ENCODE measurements at places on chromosomes 4 and X. TPM values are rescaled to one million over a fixed set of nuclear protein-coding genes. Genes with fewer than 3 reads are reported as not detected.

Gene MTNR1A
- total RNA-seq, result 0.50 TPM

Gene IL9R
- 0.13 TPM for total RNA-seq

Gene HERC6
- 2.5 TPM for total RNA-seq

Gene SH2D1A
- not detected for total RNA-seq

Gene SRPX2
- total RNA-seq, result 2.6 TPM

Gene ASB5
- total RNA-seq, result 0.03 TPM

Gene TEX13B
- not detected for total RNA-seq

Gene COX7B2
- not detected for total RNA-seq

Gene IQCM
- not detected for total RNA-seq

Gene USP17L21
- total RNA-seq, result not detected

Gene RNF150
- 0.26 TPM for total RNA-seq

Gene F11
- not detected for total RNA-seq

Gene NPY2R
- total RNA-seq, result 0.02 TPM

Gene AWAT2
- not detected for total RNA-seq

Gene PAGE2B
- total RNA-seq, result not detected

Gene AASDH
- total RNA-seq, result 2.9 TPM

Gene ATRX
- 13.9 TPM for total RNA-seq

Gene TMSB15A
- total RNA-seq, result 0.81 TPM

Gene NR3C2
- total RNA-seq, result 0.01 TPM

Gene HOPX
- not detected for total RNA-seq

Gene ATP11C
- 11.2 TPM for total RNA-seq

Gene NXF2
- total RNA-seq, result not detected

Gene PDK3
- 5.2 TPM for total RNA-seq

Gene DNAJB14
- 22.0 TPM for total RNA-seq

Measured in A549 treated with AZD2906 at 1 μM for 4 hours (cell line).